ENCODE measurements at places on chromosomes 1 and 21.
A peak's percentile ranks its signal among the peaks of the same experiment; 100 is the strongest.

DNA sequence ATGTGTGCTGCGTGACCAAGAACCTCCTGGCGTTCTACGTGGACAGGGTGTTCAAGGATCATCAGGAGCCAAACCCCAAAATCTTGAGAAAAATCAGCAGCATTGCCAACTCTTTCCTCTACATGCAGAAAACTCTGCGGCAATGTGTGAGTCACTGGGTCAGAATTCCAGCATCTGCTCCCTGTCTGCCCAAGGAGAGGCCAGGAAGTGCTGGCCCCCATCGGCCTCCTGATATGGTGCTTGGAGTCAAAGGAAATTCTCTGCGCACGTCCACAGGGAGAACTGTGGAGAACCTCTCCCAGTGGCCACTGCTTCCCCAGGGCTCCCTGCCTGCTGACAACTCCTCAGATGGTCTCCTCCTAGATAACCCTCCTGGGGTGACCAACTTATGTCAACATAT lies 25.6 kb upstream of the IL20 start:
- DNase-seq: no peak

DNA sequence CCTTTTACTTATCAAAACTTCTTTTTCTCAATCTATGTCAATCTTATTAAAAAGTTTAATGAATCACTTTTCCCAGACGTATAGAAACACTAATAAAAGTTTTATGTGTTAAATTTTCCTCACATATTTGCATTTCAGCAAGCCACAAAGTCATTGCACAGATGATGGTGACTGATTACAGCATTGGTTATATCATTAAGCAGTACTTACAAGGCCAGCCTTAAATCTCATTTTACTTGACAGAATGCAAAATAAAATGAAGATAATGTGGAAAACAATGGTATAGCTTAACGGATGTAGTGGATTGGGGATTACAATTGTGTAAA lies 39.5 kb downstream of the TMEM200B start:
- no peak for DNase-seq

GRCh38 chr1:3389093-3389833 lies 65.2 kb upstream of the ARHGEF16 start:
- DNase-seq: no peak

DNA sequence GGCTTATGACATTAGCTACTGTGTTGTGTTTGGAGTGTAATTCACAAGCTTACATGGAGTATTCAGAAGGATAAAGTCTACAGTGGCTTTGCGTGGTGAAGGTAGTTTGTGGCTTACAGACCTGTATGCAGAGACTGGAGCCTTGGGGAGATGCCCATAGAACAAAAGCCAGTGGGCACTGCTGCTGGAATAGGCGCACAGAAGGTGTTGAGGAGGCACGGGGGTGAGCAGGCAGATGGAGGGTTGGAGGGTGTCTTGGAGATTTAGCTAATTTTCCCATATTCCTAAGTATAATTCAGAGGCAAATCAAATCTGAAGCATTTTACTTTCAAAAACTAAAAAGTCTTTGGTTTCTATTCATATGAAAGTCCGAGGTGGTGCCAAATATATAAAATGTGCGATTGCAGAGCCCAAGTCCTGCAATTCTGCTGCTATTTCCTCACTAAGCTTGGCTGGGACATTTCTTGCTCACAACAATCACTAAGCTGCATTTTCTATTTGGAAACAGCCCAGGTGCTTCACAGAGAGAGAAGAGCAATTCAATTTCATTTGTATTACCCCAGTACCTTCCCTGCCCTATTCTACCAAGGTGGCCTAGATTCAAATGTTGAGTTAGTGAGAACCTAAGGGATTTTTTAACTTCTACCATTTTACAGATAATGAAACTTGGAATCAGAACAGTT lies 48.5 kb downstream of the FH start:
- no peak for DNase-seq

- peak; percentile 69 for DNase-seq
These were observed 2.9 kb downstream of the MXRA8 start for GRCh38 chr1:1355416-1355815.

DNA sequence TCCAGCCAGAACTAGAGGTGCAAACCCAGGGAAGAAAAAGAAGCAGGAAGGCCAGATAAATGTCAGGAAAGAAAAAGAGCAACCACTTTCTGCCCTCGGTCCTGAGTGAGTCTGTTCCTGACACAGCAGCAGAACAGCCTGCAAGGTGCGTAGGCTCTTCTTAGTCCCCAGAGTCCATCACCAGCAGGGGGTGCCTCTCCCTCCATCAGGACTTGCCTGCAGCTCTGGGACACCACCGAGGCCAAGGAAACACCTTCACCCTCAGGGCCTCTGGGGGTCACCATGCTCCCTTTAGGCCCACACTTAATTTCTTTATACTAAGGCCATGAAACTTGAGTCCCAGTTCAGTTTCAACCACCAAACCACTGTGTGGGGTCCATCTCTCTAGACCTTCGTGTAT lies 43.7 kb upstream of the NFASC start:
- DNase-seq: no peak

DNA sequence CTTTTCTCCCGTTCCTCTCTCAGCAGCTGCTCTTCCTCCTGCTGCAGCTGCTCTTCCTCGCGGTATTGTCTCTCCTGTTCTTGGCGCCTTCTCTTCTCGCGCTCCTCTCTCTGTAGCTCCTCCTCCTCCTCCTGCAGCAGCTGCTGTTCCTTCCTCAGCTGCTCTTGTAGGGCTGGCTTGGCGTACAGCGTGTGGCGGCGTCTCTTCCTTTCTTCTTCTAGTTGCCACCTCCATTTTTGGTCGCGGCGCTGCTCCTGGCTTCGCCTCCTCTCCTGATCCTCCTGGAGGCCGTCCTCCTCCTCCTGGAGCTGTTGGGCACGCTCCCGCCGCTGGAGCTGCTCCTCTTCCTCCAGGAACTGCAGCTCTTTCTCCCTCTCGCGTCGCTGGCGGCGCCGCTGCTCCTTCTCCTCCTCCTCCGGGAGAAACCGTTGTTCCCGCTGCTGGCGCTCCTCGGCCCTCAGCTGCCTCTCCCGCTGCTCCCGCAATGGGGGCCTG lies 4.8 kb downstream of the TCHH start:
- peak; percentile 78 for DNase-seq

GRCh38 chr1:166874464-166874863 lies 1.6 kb downstream of the TADA1 start:
- no peak for DNase-seq

GRCh38 chr1:15786581-15786980 lies 20.9 kb downstream of the UQCRHL start:
- no peak for DNase-seq

DNA sequence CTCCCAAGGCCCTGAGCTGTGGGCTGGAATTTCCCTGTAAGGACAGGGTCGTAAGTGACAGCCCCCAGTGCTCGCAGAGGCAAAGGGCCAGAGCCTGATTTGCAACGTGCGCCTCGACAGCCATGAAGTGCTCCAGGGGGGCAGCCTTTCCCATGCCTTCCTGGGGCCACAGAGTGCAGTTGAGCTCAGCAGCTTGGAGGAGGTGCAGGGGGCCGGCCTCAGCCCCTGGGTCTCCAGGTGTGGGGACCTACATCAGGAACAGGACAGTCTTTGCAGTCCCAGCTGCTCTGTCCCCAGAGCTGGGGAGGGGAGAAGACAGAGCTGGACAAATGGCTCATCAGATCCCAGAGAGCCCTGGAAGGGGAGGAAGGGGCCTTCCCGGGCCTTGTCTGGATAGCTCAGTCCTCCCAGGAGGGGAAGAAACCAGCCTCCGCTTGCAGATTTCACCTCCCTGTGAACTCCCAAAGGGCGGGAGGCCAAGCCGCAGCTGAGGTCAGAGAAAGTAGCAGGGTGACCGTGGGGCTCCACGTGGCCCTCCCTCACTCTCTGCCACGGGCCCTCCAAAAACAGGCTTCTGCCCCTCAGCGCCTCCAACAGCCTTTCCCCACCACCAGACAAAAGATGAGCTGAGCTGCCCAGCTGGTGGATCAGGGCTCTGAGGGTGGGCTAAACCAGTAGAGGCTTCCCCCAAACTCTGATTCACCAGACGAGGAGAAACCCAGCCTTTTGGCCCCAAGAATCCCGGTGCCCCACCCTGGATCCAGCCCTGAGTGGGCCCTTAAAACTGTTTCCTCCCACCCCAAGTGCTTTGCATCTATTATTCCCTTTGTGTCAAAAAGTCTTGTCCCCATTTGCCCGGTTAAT lies 76.5 kb downstream of the DHRS3 start:
- peak; percentile 83 for DNase-seq

GRCh38 chr1:61898658-61899057 lies 156.4 kb downstream of the PATJ start:
- DNase-seq: no peak

DNA sequence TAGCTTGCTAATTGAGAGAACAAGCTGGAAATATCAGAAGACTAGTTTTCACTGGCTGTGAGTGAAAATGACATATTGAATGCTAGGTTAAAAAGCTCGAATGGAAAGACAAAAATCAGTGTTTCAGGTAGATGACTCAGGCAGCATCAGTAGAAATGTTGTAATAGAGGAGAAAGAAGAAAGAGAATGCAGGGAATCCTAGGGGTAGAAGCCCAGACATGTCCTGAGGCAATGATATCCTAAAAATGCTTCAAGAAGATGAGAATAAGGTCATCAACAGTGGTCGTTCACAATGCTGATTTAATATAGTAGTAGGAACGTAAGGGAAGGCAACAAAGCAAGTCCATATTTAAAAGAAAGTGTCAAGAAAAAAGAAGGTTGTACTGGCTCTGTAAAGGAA lies 96.7 kb upstream of the HP1BP3 start:
- DNase-seq: no peak

GRCh38 chr1:79117376-79117775 lies 110.8 kb upstream of the ADGRL4 start:
- no peak for DNase-seq

GRCh38 chr1:12142141-12142823 lies 24.5 kb upstream of the TNFRSF1B start:
- peak; percentile 49 for DNase-seq

DNA sequence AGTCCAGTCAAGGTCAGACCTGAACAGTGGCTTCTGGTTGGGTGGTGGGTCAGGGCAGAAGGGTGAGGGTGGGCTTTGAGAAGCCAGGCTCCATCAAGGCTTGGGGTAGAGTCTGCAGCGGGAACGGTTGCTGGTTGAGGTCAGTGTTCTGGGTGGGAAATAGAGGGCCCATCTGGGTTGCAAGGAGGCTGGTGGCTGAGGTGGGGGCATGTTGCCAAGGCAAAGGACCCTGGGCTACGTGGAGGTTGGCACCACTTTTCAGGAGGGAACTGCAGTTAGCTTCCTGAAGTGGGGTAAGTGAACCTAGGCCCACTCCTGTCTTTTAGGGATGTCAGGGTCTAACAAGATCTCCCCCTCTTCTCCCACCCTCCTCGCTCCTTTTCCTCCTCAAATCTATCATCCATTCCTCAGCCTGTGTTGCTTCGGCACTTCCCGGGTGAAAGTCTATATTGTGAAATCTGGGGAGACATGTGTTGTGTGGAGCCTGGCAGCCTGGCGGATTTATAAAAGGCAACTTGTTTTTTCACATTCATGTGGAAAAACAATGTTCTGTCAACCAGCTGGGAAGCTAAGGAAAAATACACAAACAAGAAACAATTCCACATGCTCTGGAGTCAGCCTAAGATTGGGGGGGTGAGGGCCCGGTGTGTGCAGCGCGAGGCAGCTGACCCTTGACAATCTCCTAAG lies 1.5 kb downstream of the IL22RA1 start:
- DNase-seq: no peak

- DNase-seq: peak; percentile 61
These were observed 73.9 kb downstream of the HLX start for GRCh38 chr1:220952961-220953643.

DNA sequence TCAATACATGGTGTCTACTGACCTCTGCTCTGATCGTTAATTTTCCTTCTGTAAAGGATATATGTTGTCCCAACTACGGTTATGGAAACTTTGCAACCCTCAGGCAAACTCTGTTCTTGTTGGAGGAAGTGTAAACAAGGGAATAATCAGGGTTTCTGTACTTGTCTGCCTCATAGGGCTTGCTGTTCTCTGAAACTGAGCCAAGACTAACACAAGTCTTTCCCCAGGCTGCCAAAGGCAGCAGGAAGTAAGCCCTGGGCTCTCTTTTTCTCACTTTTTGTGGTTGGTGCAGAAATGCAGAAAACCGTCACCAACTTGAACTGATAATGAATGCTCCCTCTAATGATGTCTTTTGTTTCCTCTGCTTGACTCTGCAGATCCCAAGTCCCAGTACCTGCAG lies 7.6 kb downstream of the CYP4X1 start:
- no peak for DNase-seq
